ENCODE measurements at places on chromosomes 3 and 15.

- no peak for DNase-seq
Observed at GRCh38 chr3:55826731-55827496, 339.8 kb upstream of the WNT5A start.

GRCh38 chr3:180973543-180973942 lies 16.0 kb downstream of the DNAJC19 start:
- no peak for DNase-seq

DNA sequence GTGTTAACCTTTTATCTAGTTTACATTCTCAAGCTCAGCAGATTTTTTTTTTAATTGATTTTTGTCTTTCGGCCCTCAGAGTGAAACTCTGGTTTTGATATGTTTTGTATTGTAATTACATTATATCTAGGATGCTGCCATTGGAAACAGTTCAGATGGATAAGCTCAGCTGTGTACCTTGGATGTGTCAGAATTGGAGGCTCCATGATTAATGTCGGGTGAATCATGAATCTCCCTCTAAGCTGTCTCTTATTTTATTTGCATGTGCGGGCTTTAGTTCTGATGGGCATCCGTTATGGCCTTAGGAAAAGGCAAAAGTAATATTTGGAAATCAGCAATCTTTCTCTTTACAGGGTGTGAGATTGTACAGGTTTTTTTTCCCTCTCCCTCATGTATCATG lies 4.2 kb downstream of the PTPRG start:
- no peak for DNase-seq

DNA sequence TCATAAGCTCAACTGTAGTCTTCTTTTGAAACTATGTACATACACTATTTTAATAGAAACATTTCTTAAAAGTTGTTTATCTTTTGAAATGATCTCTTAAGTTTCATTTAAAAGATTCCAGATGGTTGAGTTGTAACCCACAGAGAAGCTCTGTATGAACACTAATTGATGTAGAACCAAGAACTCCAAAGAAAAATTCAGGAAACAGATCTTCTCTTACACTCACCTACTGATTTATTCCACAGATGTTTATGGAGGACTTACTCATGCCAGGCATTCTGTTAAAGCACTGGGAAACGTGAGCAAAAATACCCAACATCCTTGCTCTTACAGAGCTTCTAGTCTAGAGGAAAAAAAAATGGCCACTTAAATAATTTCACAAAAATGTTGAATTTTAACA lies 551.1 kb downstream of the NAALADL2 start:
- DNase-seq, result no peak

GRCh38 chr15:101558221-101558941 lies 68.9 kb upstream of the PCSK6 start:
- DNase-seq, result no peak

DNA sequence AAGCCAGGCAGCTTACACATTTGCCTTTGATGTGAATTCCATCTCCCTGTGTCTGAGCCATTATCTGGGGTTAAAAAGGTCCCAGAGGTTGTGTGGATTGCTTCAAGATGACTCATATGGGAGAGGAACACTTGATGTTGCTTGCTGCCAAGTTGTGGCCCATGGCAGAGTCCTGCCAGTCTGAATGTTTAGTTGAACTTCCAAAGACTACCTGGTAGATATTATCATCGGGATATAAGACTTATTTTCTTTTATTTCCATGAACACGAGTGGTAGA lies 85.6 kb downstream of the TJP1 start:
- no peak for DNase-seq

GRCh38 chr15:43789409-43789808 lies 2.7 kb upstream of the SERF2 start:
- no peak for DNase-seq

GRCh38 chr3:128289534-128289933 lies 136.3 kb downstream of the EEFSEC start:
- no peak for DNase-seq

DNA sequence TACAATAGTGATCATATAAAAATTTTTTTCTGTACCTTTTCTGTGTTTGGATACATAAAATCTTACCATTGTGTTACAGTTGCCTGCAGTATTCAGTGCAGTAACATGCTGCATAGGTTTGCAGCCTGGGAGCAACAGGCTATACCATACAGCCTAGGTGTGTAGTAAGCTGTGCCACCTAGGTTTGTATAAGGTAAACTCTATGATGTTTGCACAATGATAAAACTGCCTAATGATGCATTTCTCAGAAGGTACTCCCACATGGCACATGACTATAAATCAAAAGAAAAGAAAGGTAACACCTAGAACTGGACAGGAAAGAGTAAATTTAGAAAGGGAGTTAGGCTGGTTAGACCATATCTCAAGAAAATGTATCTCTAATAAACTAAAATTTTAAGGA lies 293.5 kb downstream of the ULK4 start:
- DNase-seq, result no peak

DNA sequence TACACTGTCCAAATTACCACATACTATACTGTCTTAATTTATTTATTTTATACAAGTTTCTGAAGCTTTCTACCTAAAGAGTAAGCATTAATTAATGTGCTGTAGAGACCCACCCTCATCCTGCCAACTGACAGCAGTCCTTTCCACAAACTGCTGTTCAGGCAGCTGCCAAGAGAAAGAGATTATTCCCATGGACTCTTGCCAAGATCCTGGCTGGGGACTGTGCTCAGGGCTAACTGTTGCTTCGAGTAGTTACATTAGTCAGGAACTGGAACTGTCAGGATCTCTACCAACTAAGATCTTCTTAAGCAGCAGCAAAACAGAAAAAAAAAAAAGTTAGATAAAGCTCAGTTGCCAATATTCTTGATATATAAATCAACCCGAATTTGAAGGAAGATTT lies 398.8 kb downstream of the MECOM start:
- no peak for DNase-seq

DNA sequence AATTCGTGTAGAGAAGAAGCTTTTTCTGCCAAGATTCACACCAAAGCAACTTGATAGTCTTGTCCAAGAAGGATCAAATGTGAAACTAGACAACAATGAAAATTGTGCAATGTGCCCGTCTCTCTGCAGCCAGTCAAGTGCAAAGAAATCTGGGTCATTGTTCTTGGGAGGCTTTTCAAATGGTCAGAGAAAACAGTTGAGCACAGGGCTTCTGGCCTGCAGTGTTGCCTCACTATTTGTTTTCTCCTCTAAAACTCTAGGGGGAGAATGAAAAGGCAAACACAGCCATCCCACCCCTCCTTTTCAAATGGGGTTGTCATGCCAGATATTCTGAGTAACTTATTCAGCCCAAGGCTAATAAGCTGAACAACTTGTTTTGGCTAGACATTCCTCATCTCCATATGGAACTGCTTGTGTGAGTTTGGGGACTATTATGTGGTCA lies 417.6 kb upstream of the CDIN1 start:
- DNase-seq, result no peak

- no peak for DNase-seq
Observed at GRCh38 chr15:38882221-38882620, 317.6 kb upstream of the RASGRP1 start.

DNA sequence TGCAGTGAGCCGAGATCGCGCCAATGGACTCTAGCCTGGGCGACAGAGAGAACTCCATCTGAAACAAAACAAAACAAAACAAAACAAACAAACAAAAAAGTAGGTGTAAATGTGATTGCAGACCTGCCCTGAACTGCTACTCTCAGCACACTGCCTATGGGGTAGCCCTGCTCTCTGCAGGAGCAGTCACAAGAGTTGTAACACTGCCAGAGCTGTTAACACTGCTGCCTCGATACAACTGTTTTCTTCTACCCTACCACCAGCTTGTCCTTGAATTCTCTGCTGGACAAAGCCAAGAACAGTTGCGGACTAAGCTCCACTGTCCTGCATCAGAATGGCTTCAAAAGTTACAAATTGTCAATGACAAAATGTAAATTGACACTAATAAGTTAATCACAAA lies 89.3 kb downstream of the ALCAM start:
- no peak for DNase-seq

- DNase-seq, result no peak
Observed at GRCh38 chr3:127203024-127203423, 10.1 kb downstream of the PRR23E start.

- DNase-seq, result no peak
Observed at GRCh38 chr3:194046995-194047645, 88.8 kb upstream of the HES1 start.

DNA sequence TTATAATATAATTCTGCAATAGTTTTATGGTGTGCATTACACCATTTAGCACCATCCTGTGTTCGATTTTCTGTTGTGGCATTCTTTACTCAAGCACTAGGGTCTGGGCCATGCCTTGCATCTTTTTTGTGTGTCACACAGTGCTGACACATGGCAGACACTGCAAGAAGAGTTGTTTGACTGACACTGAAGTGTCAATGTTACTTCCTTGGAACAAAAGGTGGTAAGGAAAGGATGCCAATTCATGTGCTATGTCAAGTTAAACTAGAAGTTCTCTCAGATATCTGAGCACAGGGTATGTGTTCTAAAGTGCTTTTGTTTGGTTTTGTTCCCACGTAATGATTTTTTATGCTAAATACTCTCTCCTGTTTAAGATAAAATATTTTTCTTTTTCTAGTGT lies 102.5 kb upstream of the UNC13C start:
- DNase-seq, result no peak

GRCh38 chr15:77019521-77020331 lies 24.8 kb downstream of the PSTPIP1 start:
- DNase-seq, result no peak

DNA sequence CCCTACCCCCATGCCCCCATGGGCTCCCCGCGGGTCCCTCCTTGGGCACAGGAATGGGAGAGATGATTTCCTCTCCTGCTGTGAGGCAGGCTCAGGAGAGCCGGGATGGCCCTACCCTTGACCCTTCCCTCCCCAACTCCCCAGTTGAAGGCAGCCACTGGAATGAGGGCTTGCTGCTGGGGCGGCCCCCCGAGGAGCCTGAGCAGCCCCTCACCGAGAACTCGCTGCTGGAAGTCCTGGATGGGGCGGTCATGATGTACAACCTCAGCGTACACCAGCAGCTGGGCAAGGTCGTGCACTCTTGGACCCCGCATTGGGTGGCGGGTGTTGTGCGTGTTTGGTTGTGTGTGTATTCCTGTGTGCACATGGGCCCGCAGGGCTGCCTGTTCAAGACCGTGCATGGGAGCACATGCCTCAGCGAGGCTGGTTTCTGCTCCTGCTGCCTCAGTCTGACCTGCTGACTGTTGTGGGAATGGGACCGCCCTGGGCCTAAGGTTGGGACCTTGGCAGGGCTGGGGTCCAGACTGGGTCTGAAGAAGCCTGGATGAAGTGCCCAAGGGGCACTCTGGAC lies 14.0 kb downstream of the AMIGO3 start:
- no peak for DNase-seq

GRCh38 chr3:51955893-51956770 lies 951 bp downstream of the GPR62 start:
- DNase-seq, result no peak

DNA sequence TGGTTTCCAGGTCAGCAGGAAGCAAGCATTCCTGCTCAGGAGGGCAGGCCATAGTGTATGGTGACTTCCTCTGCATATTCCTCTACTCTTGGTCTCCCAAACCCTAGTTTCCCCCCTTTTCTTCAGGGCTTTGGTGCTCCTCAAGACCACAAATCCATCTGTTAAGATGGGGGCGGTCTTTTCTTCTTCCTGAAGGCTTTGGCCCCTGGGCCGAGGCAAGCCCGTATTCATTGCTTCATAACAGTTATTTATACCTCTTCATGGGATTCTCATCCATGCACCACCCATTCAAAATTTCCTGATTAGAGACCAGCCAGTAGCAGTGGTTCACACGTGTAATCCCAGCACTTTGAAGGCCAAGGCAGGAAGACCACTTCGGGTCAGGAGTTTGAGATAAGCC lies 62.1 kb upstream of the IL12A start:
- no peak for DNase-seq

- no peak for DNase-seq
Observed at GRCh38 chr3:15923640-15924405, 126.0 kb upstream of the ANKRD28 start.

GRCh38 chr3:34382859-34383258 lies 584.4 kb downstream of the PDCD6IP start:
- no peak for DNase-seq

GRCh38 chr3:67044295-67044694 lies 46.2 kb downstream of the KBTBD8 start:
- DNase-seq, result no peak

GRCh38 chr3:158649791-158650190 lies 5.5 kb downstream of the GFM1 start:
- no peak for DNase-seq

DNA sequence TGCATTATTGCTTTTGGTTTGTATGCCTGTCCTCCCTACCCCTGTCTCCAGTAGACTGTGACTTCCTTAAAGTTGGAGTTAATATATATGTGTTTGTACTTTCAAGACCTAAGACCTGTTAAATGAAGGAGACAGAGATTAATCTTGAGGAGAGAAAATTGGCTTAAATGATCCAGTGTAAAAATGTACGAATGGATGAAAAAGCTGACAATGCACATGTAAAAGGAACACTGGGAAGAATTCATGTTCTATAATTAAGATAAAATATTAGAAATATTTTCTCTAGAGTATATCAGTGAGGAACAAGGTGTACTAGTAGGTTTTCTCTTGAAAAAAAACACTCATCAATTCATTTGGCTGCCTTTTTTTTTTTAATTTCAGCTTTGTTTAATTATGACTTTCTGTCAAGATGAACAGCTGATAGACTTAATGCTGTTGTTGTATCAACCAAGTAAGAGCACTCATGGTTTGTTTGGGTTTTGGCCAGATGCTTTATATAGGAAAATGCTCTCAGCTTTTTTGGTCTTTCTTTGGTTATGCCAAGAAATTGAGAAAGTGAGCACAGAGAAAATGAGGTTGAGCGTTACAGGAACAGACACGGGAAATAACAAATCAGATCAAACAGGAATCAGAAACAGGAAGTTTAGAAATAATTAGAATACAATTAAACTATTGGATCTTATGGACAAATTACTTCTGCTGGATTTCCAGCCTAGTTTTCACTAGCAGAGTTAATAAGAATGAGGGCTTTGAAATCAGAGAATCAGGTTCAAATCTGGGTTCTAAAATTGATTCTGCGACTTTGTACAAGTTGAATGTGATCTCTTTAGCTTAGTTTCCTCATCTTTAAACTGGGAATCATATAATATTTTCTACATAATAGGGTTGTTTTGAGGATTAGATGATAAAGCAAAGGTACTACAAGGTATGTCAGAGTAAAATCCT lies 38.3 kb upstream of the AADAC start:
- DNase-seq, result no peak

DNA sequence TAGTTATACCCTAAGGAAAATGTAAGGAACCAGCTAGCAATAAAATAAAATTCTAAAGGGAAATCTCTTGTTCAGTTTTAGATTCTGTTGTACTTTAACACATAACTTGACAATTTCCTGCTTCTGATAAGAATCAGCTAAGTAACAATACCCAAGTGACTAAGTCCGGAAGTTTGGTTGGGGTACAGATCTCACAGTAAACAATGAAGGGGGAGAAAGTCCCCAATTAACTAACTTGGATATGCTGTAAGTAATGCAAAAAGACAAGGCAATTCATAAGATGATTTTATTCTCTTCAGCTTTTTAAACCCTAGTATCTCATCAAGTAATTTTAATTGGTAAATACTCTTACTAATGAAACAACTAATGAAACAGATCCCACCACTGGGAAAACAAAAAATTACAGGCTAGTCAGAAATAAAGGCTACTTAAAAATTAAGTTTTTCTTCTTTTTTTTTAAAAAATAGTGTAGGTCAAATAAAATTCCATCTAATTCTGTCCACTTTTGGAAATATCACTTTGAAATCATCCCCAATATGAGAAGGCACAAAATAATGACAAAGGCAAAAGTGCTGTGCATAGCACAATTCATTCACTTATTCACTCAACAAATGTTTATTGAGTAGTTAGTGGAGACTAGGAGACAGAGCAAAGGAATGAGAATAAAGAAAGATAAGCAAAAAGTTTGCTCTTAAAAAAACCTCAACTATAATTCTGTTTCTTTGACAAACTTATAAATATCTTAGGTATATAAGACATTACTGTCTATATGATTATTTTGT lies 37.8 kb upstream of the IL20RB start:
- DNase-seq, result no peak

All from NCI-H187 (cell line).